ENCODE measurements at places on chromosomes 16 and 17. TPM values are rescaled to one million over a fixed set of nuclear protein-coding genes. Genes with fewer than 3 reads are reported as not detected.

The SEPTIN1 gene
- total RNA-seq: not detected

The WIPF2 gene
- total RNA-seq: 6.7 TPM

The CCL3 gene
- not detected for total RNA-seq

The LRRC37A gene
- 2.1 TPM for total RNA-seq

The TERB1 gene
- under 0.01 TPM for total RNA-seq

The MEIOB gene
- under 0.01 TPM for total RNA-seq

The VAT1L gene
- not detected for total RNA-seq

The BAIAP3 gene
- 0.34 TPM for total RNA-seq

The ANKRD40CL gene
- total RNA-seq: not detected
